ENCODE measurements at places on chromosomes 3 and 15.
A peak's percentile ranks its signal among the peaks of the same experiment; 100 is the strongest.

DNA sequence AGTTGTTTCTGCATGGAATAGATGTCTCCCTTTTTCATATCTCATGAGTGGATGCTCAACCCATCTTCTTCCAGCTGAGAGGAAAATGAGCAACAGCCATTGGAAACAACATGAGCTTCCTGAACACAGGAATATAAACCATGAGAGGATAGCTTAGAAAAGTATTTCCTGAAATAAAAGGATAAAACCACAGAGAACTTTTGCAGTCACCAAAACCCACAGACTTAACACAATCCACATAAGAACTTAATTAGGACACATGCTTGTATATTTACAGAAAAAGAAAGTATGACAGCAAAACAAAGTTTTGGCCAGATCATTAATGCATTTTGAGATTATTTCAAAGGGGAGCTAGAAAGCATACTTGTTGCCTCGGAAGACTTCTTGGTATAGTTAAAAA, 180.5 kb upstream of the RASGRP1 start:
- DNase-seq: no peak

GRCh38 chr3:112875561-112875960, 28.9 kb upstream of the CD200R1L start:
- DNase-seq: no peak

- no peak for DNase-seq
Measured at GRCh38 chr3:35383216-35383615, 256.1 kb upstream of the ARPP21 start.

DNA sequence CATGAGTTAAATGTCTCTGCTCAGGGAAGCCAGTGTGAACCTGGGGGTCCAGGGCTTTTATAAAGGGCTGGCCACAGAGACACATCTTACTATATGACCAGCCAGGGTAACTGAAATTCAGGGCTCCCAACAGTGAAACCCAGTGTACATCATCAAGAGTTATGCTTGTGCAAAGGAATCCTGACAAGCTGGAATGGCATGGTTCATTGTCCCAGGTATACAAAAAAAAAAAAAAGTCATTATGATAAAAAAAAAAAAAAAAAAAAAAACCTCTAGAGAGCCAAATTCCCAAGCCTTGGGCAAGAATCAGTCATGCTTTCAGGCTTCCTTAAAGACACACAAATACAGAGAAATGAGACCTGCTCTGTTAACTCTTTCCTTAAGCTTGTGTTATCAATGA, 452.0 kb downstream of the GABRG3 start:
- DNase-seq: no peak

DNA sequence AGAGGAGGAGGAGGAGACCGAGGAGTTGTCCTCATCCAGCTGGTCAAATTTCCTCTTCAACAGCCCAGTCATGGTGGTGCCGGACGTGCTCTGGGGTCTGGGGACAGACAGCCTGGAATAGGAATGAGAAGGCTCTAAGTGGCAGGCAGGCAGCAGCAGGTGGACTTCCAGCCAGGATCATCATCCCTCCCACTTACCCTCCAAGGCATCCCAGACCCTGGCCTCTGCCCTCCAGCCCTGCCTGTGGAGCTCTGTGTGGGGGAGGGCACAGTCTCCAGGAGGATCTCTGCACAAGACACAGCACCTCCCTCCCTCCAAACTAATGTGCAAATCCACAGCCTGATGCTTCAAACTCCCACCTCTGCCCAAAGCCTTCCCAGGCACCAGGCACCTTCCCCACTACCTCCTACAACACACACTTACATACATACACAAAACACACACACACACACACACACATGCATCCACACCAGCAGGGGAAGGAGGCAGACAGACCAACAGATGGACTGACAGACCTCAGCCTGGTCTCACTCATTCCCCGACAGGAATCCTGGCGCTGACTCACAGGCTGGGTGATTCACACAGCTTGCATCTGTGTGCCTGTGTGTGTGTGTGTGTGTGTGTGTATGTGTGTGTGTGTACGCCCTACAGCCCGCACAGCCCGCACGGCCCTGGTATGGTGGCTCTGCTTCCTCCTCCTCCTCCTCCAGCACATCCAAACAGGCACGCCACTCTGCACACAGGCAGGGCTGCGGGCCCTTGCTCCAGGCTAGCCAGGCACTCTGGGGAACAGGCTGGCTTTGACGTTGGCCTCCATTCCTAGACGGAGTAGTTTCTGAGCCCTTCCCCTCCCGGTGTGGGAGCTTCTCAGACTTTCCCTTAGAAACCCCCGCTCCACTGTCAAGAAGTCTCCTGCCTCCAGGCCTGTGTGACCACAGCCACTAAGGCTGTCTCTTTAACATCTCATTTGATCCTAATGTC, 6.5 kb downstream of the CSRNP1 start:
- peak; percentile 88 for DNase-seq

Data from occipital lobe (tissue), 3 donors.